ENCODE measurements at places on chromosomes 6 and 20. TPM values are rescaled to one million over a fixed set of nuclear protein-coding genes. Genes with fewer than 3 reads are reported as not detected.

Gene AVP
- not detected for total RNA-seq

Gene SLC35F1
- total RNA-seq: not detected

Gene PSORS1C2
- total RNA-seq: not detected

Gene CEP57L1
- 27.1 TPM for total RNA-seq

Gene LGSN
- total RNA-seq: not detected

Gene SLC44A4
- total RNA-seq: 0.27 TPM

Data from fibroblast of the aortic adventitia (primary cell).